Pons (tissue), 1 donor: ENCODE measurements at places on chromosomes 11 and 22.
A peak's percentile ranks its signal among the peaks of the same experiment; 100 is the strongest.

- DNase-seq: no peak
Observed at GRCh38 chr11:133555034-133555433, 22.7 kb upstream of the OPCML start.

DNA sequence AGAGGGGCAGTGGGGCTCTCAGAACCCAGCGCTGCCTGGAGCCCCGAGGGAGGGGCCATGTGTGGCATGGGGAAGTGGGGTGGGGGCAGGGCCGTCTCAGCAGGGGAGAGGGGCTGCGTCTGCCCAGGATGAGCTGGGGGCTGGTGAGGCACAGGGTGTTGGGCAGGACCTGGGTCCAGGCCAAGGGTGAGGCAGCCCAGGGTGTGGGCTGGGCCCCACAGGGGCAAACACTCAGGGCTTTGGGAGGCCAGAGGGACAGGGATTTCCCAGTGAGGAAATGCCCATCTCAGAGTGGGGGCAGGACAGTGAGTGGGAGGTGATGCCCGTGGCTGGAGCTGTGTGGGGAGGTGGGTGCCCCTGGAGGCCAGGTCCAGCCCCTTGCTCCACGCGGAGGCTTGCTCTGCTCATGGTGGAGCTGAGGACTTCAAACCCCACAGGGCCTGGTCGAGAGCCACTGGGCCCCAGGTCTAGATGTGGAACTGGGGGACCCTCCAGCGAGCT, 5.4 kb downstream of the PLXNB2 start:
- DNase-seq: no peak

GRCh38 chr11:88360141-88360540, 22.6 kb upstream of the CTSC start:
- DNase-seq: no peak

- no peak for DNase-seq
Observed at GRCh38 chr11:128421577-128422330, 165.6 kb downstream of the ETS1 start.

- peak; percentile 79 for DNase-seq
Observed at GRCh38 chr11:9146477-9146876, 55.1 kb upstream of the SCUBE2 start.

GRCh38 chr11:79074547-79074946, 366.3 kb downstream of the TENM4 start:
- no peak for DNase-seq
